Activated gamma-delta T cell treated with Interleukin-2 at 50 U/mL for 16 hours (primary cell): ENCODE measurements at places on chromosomes 16 and 17.

GRCh38 chr17:45296003-45296832 lies 20.6 kb downstream of the MAP3K14 start:
- DNase-seq: no peak

DNA sequence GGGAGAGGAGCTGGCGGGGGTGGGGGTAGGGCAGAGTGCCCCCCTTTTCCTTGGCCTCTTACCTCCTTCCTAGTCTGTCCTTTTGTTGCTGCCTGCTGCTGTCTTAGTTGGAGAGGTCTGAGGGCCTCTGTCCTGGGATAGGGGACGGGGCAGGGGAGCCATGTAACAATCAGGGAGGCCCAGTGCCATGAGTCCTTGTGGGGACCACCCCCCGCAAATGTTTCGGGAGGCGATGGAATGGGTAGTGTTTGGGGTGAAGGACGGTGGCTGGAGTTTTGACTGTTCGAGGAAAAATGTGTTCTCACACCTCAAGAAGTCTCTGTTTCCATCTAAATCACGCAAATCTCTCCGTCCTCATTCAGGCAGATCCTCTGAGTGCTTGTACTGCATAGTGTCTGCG lies 99.0 kb downstream of the OR1D5 start:
- DNase-seq: no peak

GRCh38 chr17:29710891-29711418 lies 88.2 kb upstream of the CORO6 start:
- no peak for DNase-seq

DNA sequence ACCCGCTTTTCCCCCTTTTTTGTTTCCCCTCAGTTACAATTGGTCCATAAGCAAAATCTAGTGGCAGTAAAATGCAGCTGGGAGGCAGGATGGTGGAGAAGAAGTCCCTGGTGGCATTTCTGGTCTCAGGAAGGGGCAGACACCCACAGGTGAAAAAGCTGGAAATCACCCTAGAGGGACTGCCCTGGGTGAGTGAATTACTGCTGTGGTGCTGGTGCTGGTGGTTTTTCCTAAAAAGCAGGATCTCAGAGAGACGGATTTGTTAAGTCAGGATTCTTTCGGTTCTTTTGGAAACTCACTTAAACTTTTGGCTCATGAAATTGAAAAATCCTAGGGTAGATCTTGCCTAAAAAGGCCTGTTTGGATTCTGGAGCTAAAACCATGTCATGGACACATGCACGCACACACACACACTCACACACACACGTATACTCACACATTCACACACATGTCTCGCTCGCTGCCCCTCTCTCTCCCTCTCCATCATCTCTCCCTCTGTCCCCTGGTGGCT lies 65.8 kb downstream of the NKD1 start:
- DNase-seq: no peak

DNA sequence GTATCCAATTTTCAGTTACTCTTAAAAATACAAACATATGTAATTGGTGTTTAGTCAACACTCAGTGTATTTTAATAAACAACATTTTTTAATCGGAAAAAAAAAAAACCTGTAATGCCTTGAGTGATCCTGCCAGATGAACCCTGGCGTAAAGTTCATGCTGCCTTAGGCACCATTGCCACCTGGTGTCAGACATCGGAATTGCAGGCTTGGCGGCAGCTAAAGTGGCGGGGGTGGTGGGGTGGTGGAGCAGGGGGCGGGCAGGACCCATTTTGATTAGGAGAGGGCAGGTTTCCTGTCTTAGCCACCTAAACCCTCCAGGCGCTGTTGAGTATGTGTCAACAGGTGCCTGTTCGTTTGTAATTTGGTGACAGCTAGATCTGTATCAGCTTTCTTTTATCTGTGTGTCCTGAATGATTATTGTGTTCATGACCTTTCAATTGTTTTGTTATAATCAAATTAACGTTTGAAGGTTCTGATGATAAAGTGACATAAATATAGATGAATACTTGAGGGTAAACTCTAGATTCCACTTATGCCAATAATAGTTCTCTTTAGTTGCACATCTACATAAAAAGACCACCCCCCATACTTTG lies 588.7 kb downstream of the CDH13 start:
- peak; percentile 24 for DNase-seq

GRCh38 chr17:48915459-48916282 lies 7.5 kb downstream of the UBE2Z start:
- no peak for DNase-seq

DNA sequence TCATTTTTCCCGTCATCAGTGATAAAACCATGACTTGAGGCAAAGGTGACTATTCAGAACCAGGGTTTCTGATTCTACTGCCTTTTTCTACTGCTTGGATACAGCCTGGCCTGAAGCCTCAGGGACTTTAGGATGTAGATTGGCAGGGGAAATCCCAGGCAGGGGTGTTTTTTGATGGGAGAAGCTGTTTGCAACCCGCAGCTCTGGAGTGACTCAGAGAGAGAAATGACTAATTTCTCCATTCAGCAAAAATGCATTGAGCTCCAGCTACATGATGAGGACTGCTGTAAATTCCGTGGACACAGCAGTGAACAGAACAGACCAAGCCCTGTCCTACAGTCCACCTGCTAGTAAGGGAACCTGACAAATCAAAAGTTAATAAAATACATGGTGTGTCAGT lies 560.6 kb downstream of the CDH13 start:
- DNase-seq: no peak

GRCh38 chr17:18016426-18016825 lies 22.5 kb downstream of the ATPAF2 start:
- DNase-seq: no peak

GRCh38 chr17:69643686-69644085 lies 229.2 kb downstream of the MAP2K6 start:
- DNase-seq: no peak

DNA sequence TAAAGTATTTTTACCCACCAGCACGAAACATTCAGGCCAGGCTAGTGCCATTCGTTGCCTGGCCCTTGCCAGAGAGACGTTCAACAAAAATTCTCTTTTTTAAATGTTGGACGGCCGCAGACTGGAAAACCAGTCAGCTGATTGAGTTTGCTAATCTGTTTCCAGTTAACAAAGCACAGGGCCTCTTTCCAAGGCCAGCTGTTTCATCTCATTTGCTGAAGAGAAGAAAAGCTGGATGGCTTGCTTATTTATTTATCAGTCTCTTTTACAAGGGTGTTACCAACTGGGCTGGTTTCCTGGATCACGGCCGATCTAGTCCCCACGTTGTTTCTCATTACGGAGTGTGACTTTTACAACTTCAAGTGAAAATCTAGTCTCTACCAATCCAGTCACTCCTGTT lies 418.7 kb upstream of the DYNLRB2 start:
- DNase-seq: no peak

- DNase-seq: no peak
Measured at GRCh38 chr17:40953881-40954280, 12.9 kb downstream of the KRT39 start.

GRCh38 chr16:10883004-10883403 lies 6.0 kb downstream of the CIITA start:
- DNase-seq: no peak

DNA sequence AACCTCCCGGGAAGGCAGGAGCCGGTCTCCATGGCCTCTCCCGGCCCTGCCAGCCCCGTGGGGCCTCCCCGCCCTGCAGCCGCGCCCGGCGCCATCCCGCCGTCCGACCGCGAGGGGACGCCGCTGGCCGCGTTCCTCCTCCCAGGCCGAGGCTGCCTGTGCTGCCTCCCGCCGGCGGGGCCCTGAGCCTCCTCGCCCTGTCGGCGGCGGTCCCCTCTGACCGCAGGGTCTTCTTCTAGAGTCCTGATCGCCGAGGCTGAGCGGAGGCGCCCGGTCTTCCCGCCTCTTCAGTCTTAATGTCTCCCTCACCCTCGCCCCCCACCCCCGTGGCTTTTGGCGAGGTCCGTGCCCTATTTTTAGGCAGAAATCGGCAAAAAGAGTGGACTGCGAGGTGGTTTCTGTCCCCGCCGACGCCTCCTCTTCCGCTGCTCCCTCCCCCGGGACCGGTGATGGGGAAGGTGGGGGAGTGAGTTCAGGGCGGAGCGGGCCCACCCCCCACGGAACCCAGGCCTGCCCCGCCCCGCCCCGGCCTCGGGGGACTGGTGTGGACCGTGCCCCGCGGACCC lies 794 bp upstream of the CPNE7 start:
- DNase-seq: peak; percentile 54

DNA sequence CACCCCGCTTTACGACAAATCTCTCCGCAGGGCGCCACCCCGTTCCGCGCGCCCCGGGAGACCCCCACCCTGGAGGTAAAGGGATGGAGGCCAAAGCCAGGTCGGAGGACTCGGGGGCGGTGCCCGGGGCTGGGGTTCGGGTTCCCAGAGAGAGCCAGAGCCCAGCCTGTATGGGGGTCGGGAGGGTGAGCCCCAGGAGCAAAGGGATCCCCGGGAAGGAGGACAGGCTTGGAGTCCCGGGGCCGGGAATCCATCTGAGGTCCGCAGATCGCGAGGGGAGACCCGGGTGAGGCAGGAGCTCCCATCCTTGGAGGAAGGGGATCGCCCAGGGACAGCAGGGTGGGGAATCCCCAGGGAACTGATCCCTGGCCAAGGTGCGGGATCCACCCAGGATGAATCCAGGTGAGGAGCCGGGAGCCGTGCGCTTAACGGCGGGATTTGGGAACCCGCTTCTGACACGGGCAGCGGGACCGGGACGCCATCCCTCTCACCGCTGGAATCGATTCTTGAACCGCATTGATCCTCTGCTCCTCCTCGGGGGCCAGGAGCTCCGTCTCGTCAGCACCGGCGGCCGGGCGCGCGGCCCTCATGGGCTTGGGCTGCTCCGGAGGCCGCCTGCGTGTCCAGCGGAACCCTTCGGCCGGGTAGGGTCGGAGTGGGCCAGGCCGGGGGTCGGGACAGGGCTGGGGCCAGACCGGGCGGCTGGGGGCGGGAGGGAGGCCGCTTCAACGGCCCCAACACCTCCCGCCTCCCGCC lies at the start of gene MMD:
MMD (minus strand) TSS at position 657 of the 756 bp plus-strand sequence; CDS start at position 517, 140 bp downstream.
- peak; percentile 8 for DNase-seq
